Tongue (tissue), 3 donors: ENCODE measurements at places on chromosomes 16 and 17. TPM values are rescaled to one million over a fixed set of nuclear protein-coding genes. Genes with fewer than 3 reads are reported as not detected.
A peak's percentile ranks its signal among the peaks of the same experiment; 100 is the strongest.

Gene NPIPB9
- 7.4 TPM for total RNA-seq

GRCh38 chr16:49464093-49464492, 90.5 kb downstream of the C16orf78 start:
- no peak for DNase-seq

GRCh38 chr16:27781195-27781524, 231.2 kb downstream of the KATNIP start:
- DNase-seq, result no peak

DNA sequence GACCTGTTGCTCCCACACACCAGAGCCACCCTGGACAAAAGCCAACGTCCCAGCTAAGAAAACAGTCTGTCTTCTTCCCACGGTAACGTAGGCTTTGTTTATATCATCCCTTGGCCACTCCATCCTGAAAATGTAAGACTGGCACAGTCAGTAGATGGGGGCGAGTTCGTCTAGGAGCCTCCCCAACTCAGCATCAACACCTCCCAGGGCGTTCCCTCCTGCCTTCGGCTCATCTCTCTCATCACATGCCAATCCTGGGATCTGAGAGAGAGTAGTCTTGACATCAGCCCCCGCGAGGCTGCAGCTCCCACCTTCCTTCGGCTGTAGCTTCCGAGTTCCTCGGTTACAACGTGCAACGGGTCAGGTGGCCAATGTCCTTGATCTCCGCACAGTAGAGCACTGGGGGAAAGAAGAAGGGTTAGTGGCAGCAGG, 894 bp downstream of the RNF227 start:
- no peak for DNase-seq

DNA sequence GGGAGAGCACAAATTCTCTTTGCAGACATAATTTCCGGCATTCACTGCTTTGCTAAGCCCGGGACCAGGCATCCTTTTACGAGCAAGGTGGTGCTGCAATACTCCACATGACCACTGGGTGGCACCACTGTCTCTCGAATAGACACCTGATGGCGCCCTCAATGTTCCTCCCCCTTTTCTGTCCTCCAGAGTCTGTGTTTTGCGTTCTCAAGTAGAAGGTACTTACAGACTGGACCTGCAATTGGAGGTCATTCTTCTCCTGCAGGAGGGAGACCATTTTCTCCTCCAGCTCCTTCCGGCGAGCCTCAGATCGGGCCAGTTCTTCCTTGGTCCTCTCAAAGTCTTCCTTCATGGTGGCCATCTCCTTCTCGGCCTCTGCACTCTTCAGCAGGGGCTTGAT, 45.2 kb downstream of the MYH13 start:
- peak; percentile 93 for DNase-seq

DNA sequence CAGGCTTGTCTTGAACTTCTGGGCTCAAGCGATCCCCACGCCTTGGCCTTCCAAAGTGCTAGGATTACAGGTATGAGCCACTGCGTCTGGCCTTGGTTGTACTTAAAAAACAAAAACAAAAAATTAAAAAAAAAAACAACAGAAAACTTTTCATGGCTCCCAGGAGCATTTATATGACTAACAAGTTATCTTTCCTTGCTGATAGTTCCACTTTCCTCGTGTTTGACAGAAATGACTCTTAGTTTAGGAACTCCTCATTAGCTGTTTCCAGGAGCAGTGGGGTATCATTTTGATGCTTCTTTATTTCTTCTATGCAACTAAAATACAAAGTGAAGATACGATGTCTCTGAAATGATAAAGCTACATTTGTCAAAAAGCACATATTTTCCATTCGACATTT, 165.4 kb downstream of the PRKCA start:
- DNase-seq, result no peak

DNA sequence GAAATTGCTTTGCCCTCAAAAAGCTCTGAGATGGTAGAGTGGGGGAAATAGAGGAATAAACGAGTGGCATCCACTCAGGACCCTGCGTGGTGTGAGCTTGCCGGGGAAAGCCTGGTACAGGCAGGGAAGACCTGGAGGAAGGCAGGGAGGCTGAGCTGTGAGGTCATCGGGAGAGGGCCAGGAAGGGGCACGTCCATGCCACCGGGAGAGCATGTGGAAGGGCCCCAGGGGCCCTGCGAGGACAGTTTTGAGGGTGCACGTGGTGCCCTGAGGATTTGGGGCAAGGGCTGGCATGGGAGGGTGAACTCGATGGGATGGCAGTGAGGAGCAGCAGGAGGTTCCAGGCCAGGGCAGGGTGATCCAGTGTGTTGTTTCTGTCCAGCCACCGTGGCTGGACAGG, 56.3 kb upstream of the CBFA2T3 start:
- DNase-seq, result no peak

GRCh38 chr16:47110939-47111338, 32.8 kb downstream of the NETO2 start:
- no peak for DNase-seq

Gene TLE7
- total RNA-seq, result not detected

- no peak for DNase-seq
These were observed 168.5 kb downstream of the GRIN2A start for GRCh38 chr16:10013774-10014173.

DNA sequence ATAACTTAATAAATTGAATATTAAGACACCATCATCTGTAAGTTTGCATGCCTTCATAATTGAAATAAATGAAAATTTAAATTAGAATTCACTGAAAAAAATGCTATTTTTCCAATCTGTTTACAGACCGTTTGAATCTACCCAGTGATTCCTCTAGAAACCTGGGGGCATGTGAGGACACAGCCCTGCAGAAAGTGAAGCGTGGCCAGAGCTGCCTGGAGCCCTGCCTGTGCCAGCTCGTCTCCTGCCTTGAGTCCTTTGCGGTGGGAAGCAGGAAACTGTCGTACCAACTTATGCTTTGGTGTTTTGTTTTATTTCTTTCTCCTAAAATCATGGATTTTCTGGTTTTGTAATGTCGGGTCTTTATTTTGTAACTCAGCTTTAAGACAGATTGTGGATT, 67.8 kb upstream of the FA2H start:
- DNase-seq, result no peak

GRCh38 chr16:47971225-47971624, 184.6 kb downstream of the ABCC12 start:
- DNase-seq, result no peak

- DNase-seq, result no peak
These were observed 73.1 kb downstream of the KSR1 start for GRCh38 chr17:27529230-27529796.

Gene DNAAF1
- 0.10 TPM for total RNA-seq

Gene PTRH2
- total RNA-seq, result 11.1 TPM

Gene CTF1
- 2.1 TPM for total RNA-seq

DNA sequence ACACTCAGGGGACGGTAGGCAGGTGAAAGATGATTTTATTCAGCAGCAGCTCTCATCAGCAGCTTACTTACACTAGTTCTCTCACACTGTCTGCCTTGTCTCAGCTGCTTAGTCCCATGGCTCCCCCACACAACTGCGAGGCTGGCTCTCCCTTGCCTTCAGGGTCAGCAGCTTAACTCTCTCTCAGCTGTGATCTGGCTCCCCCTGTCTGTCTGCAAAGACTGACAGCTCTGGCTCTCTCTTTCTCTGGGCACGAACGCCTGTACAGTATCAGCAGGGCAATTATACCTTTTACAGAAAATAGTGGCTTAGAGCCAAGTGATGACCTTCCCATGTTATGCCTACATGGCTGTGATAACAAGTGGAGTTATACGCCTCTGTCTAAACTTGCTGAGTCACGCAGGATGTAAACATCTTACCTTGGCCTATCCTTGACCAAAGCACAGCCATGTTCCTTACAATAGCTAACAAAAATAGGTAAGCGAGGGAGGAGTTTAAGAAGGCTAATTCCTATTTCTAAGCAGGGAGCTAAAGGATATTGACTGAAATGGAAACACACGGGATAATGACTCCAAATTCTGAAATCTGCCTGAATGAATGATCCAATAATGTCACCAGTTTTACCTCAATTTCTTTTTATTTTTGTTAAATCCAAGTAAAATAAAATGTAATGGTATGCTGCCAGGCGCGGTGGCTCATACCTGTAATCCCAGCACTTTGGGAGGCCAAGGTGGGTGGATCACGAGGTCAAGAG, 1.1 kb upstream of the NDUFAB1 start:
- DNase-seq, result peak; percentile 21

DNA sequence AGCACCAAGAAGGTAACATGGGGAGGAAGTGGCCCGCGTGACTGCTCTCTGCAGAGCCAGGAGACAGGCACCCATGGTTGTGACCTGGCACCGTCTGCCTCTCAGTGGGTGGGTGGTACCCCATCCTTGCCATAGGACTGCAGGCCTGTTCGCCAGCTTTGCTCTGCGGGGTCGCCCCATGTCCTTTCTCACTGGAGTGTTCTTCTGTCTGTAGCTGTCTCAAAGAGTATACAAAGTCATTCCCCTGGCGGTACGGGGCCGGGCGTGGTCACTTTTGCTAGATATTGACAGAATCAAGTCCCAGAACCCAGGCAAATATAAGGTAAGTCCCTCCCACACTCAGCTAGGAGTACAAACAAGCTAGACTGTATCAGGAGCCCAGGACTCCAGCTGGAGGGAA, 6.0 kb downstream of the TBC1D26 start:
- no peak for DNase-seq

Gene NT5C
- 50.8 TPM for total RNA-seq

Gene CCL5
- total RNA-seq, result 3.5 TPM

Gene GUCY2D
- total RNA-seq, result not detected

DNA sequence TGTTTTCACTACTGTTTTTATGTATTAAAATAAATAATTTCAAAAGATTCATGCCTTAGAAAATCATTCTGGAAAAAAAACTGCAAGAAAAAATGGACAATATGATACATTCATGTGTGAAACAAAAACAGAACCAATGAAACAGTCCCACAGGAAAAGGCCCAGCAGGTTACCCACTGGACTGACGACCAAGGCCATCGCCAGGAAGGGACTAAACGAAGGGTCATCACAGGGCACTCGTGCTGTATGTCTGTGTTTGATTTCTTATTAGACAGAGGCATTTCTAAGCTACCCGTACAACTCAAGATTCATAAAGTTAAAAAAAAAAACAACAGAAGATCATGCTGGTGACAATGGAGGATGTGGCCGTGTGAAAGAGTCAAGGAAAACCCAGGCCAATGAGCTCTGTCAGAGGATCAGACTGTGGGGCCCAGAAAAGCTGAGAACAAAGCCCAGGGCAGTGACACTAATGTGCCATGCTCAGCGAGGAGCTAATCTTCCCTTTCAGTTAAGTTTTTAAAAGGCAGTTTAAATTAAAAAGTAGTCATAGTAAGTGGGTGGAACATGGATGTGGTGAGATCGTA, 31.8 kb downstream of the NSMCE1 start:
- DNase-seq, result no peak

Gene CES4A
- 5.2 TPM for total RNA-seq

Gene ELMO3
- total RNA-seq, result 4.0 TPM

GRCh38 chr17:6749519-6749918, 6.3 kb upstream of the XAF1 start:
- no peak for DNase-seq

- DNase-seq, result no peak
These were observed 74.6 kb upstream of the NUDT7 start for GRCh38 chr16:77647726-77648125.

Gene ARSG
- total RNA-seq, result 21.3 TPM

- DNase-seq, result no peak
These were observed 49.5 kb upstream of the CRHR1 start for GRCh38 chr17:45734598-45734997.

GRCh38 chr17:39238311-39238972, 12.7 kb upstream of the STAC2 start:
- DNase-seq, result no peak

GRCh38 chr17:8289103-8289397, 580 bp downstream of the RANGRF start:
- no peak for DNase-seq

- peak; percentile 5 for DNase-seq
These were observed 914 bp upstream of the GPRC5B start for GRCh38 chr16:19885451-19886072.

DNA sequence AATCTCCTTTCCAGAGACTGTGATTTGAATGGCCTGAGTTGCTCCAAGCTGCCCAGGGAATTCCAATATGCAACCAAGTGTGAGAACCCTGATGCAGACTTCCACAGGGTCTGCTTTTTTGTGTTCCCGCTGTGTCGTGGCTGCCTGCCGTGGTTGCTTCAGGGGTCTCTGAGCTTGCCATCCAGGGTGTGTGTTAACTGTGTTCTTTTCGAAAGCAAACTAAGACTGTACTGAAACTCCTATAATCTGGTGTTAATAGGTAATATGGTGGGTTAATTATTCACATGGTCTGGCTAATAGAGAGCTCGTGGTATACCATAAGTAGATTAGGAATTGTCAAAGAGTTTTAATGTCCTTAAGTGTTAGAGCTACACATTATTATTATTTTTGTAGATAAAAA, 20.7 kb downstream of the UBN1 start:
- DNase-seq, result no peak

Gene SPATA32
- total RNA-seq, result not detected

DNA sequence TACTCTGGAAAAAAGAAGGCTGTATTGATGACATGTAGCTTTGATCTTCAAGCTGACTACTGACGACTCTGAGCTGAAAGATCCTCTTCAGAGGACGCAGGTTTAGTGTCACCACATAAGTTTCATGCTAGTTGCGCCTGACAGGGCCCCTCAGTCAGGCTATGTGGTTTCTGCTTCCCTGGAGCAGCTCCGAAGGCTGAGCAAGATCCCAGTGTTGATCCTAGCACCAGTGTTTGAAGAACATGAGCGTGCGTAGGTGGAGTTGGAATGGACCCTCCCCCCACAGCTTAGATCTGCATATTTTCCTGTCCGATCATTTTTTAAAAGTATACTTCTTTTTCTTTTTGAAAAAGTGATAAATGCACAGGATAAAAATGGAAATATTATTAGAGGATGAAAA, 17.3 kb downstream of the BANP start:
- no peak for DNase-seq

Gene PERCC1
- total RNA-seq, result not detected

Gene KRT36
- not detected for total RNA-seq

DNA sequence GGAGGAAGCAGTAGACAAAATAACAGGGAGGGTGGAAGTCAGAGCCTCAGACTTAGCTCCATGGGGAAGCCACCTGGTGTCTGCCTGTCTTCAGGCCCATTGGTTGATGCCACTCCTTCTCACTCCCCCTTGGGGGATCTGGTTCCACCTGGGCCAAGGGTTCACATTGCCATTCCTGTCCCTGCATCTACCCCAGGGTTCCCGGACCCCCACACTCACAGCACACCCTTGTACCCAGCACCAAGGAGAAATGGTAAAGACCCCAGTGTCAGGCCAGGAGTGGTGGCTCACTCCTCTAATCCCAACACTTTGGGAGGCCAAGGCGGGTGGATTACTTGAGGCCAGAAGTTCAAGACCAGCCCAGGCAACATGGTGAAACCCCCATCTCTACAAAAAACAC, 1.0 kb upstream of the CA7 start:
- no peak for DNase-seq

DNA sequence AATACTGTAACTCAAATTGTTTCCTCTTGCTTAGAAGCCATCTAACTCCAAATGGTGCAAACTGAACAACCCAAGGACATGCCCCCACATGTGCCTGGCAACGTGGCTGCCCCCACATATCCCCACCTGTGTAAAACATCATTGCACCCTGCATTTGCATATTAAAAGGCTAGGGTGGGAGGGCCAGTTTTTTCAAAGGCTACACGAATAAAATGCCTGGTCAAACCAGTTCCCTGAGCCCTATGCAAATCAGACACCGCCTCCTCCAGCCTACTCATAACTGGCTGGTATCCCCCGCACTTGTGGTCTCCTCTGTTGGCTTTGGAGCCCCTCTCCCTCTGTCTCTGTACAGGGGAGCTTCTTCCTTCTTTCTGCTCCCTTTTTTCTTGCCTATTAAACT, 26.7 kb downstream of the C16orf54 start:
- DNase-seq, result no peak

- peak; percentile 46 for DNase-seq
These were observed 41.1 kb downstream of the MYO18A start for GRCh38 chr17:29138971-29139691.
